ENCODE measurements at places on chromosomes 3 and 15. TPM values are rescaled to one million over a fixed set of nuclear protein-coding genes. Genes with fewer than 3 reads are reported as not detected.

The GNAT1 gene
- not detected for total RNA-seq

The PTH1R gene
- 2.3 TPM for total RNA-seq

The BFSP2 gene
- total RNA-seq = not detected

The VPS39 gene
- 28.8 TPM for total RNA-seq

The TIMMDC1 gene
- 94.5 TPM for total RNA-seq

The NPHP3 gene
- total RNA-seq = 8.9 TPM

The PARP9 gene
- 6.8 TPM for total RNA-seq

The NLGN1 gene
- 0.52 TPM for total RNA-seq

The OXTR gene
- not detected for total RNA-seq

The CLDN16 gene
- total RNA-seq = not detected

The INO80 gene
- total RNA-seq = 33.0 TPM

The SI gene
- not detected for total RNA-seq

The SCN11A gene
- not detected for total RNA-seq

The OR5K3 gene
- total RNA-seq = not detected

The MFSD1 gene
- total RNA-seq = 31.5 TPM

The TMEM115 gene
- 26.9 TPM for total RNA-seq

The GABRB3 gene
- 0.31 TPM for total RNA-seq

The CPNE9 gene
- total RNA-seq = not detected

The SLC28A1 gene
- total RNA-seq = not detected

The PLA2G4D gene
- total RNA-seq = not detected

The HIGD2B gene
- total RNA-seq = not detected

The CTXN2 gene
- not detected for total RNA-seq

The TNFAIP8L3 gene
- 3.9 TPM for total RNA-seq

The HEG1 gene
- 17.0 TPM for total RNA-seq

The BCHE gene
- 0.76 TPM for total RNA-seq

The SLC27A2 gene
- 0.29 TPM for total RNA-seq

The THAP10 gene
- 2.3 TPM for total RNA-seq

The CCDC71 gene
- 20.0 TPM for total RNA-seq

The SAXO2 gene
- 2.0 TPM for total RNA-seq

The GABRR3 gene
- total RNA-seq = not detected

The BNC1 gene
- 0.11 TPM for total RNA-seq

The GOLGA6B gene
- not detected for total RNA-seq

The ROBO2 gene
- not detected for total RNA-seq

The WDR93 gene
- total RNA-seq = not detected

The TRANK1 gene
- 2.3 TPM for total RNA-seq

The MKRN3 gene
- total RNA-seq = 0.25 TPM

The MOBP gene
- not detected for total RNA-seq

The FOXB1 gene
- not detected for total RNA-seq

The SLC2A2 gene
- 0.26 TPM for total RNA-seq

The MINAR1 gene
- 0.46 TPM for total RNA-seq

The GOLGA8T gene
- total RNA-seq = not detected

The ACTC1 gene
- total RNA-seq = 61.6 TPM

The SAMMSON gene
- not detected for total RNA-seq

The IL5RA gene
- not detected for total RNA-seq

The GOLGA8R gene
- 0.98 TPM for total RNA-seq

The TUBGCP4 gene
- 13.6 TPM for total RNA-seq

The EIF4E3 gene
- total RNA-seq = 48.9 TPM

The IQCF5 gene
- not detected for total RNA-seq

The GADL1 gene
- total RNA-seq = 0.46 TPM

The NDN gene
- total RNA-seq = 8.9 TPM

The CACNA2D2 gene
- 0.27 TPM for total RNA-seq

The LDHAL6B gene
- total RNA-seq = not detected

The SH2D7 gene
- not detected for total RNA-seq

The TMPRSS7 gene
- not detected for total RNA-seq

The HYAL1 gene
- total RNA-seq = 10.9 TPM

All from gastrocnemius medialis (tissue), 4 donors.